ENCODE measurements at places on chromosomes 7 and 10.

DNA sequence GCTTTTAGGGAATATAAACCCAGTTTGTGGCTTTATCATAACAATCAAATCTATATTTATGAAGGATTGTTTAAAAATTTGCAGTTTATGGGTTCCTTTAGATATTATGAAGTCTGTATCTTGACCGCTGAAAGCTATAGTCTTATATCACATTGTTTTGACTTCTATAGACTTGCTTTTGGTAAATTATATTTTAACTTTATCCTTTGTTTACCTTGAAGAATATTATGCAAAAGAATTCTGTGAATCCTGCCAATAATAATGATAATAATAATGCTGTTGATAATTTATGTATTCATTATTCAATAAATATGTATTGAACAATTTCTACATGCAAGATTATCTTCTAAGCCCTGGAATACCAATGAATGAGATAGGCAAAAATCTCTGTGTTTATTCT, 101.9 kb upstream of the MTPN start:
- DNase-seq, result no peak

GRCh38 chr7:42372479-42372878, 135.5 kb upstream of the GLI3 start:
- no peak for DNase-seq

GRCh38 chr10:96441322-96441885, 72.3 kb downstream of the TLL2 start:
- no peak for DNase-seq

DNA sequence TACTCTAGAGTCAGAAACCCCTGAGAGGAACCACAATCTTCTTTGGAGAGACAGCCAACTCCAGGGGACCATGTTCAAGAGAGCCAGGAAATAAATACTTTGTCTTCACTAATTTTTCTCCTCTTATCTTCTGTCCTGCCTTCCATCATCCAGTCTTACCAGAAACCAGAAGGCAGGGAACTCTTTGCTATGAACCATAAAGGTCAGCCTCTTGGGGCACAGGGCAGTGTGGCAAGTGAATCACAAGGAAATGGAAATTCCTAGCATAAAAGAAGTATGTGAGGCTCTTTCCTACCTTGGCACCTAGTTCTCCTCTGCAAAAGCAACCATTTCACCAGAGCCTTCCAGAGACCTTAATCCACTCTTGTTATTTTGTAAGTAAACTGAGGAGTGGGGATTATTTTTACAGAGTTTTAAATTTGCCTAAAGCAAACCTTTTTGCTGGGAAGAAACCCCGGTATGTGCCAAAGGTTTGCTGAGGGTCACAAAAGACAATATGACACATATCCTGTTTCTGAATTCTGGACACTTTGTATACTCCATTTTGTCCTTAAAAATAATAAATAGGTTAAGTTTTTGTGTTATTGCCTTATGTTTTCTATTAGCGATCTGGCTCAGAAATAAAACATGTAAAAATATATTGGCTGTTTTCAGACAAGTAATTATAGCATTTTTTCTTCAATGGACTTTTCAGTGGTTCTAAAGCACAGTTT, 87.1 kb downstream of the ADAM22 start:
- no peak for DNase-seq

DNA sequence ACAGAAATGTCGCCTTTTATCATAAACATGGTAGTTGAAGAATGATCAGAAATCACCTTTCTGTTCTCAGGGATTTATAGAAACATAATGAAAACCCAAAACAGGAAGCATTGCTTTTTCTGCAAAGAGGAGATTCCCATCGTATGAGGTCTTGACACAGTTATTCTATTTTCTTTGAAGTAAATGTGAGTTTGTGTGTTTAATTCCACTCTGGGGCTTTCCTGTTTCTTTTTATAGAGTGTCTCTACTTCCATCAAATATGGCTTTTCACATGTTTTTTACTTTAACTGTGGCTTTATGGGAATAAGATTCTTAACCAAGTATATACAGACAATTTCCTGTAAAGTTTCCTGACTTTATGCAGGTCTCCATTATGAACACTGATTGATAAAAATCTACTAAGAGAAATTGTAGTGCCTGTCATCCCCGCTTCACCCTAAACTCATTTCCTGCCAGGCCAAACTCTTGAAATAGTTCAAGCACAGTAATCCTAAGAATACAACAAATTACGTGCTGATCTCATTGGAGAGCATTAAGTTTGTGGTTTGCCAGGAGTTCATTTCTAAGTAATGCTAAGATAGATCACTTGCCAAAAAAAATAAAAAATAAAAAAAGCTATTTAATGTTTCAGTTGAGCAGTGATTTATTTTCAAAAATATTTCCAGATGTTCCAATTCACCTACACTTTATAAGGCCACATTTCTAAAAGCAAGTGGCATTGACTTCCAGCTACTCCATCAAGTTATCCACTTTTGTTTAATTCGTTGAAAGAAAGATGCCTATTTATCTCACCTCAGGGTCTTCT, 52.2 kb upstream of the SEC61G start:
- DNase-seq, result no peak

DNA sequence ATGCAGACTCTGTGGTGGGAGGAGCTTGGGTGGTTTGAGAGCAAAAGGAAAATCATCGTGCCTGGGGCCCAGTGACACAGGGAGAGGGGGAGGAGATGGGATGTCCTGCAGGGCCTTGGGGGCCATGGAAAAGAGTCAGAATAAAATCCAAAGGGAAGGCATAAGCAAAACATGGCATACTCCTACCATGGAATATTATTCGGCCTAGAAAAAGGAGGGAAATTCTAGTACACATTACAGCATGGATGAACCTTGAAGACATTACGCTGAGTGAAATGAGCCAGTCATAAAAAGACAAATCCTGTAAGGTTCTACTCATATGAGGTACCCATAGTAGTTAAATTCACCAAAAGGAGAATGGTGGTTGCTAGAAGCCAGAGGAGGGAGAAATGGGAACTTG, 38.7 kb downstream of the STRA8 start:
- DNase-seq, result no peak

DNA sequence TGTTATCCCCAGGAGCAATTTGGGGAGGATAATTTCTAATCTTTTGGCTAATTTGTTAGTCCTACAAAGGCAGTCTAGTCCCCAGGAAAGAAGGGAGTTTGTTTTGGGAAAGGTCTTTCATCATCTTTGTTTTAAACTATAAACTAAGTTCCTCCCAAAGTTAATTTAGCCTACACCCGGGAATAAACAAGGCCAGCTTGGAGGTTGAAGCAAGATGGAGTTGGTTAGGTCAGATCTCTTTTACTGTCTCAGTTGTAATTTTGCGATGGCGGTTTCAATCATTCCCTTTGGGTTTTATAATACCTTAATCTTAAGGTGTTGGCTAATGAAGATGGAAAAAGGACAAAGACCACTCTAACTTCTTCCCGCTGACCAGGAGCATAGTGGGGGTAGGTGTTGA, 166.4 kb upstream of the NAMPT start:
- DNase-seq, result no peak

DNA sequence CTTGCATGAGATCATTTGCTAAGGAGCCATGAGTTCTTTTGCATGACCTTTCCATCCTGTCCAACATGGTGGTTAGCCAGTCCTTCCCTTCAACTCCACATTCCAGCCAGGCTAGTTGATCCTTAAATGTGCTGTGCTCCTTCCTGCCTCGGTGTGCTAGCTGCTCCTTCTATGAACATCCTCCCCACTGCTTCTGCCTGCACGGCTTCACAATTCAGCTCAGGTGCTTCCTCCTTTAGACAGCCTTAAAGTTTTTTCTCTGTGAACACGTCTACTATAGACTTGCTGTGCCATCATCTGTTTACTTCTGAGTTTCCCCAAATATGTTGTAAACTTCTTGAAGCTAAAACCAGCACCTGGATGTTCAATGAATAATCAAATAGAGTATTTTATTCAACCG, 95.5 kb downstream of the OTUD1 start:
- no peak for DNase-seq

- DNase-seq, result no peak
Observed at GRCh38 chr7:138755331-138755747, 42.5 kb upstream of the TMEM213 start.
